ENCODE measurements at places on chromosomes 6 and 20.

DNA sequence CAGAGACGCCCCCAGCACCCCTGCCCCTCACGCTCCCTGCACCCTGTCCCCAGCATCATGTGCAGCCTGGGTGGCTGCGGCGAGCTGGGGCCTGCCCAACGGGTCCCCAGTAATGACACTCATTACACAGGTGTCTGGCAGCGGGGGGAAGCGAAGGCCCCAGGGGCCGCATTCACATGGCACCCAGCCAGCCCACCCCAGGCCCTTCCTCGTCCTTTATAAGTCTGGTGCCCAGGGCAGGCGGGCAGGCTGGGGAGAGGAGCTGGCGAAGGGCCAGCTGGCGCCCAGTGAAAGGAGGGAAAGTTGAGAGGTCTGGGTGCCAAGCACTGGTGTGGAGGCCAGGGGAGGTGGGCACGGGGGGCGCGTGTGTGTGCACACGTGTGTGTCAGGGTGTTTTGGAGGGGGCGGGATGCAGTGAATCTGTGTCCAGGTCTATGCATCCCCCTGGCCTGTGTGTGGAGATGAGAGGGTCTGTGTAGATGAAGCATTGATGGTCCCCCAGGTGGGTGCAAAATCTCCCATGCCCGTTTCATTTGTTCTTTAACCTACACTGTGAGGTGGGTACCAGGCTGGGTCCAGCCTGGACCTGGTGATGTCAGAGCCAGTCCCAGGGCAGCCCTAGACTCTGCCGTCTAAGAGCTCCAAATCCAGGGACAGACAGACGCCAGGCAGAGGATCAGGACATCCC lies 105.3 kb downstream of the CEBPB start:
- no peak for DNase-seq

DNA sequence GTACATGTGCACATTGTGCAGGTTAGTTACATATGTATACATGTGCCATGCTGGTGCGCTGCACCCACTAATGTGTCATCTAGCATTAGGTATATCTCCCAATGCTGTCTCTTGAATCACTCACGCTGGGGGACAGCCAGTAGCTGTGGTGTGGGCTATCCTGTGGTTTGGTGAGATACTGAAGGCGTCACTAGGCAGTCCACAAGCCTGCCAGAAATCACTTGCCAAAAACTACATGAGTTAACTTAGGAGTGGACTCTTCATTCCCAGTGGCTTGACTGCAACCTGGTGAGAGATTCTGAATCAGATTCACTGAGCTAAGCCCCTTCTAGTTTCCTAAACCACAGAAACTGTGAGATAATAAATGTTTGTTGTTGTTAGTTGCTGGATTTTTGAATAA lies 191.3 kb downstream of the TSHZ2 start:
- DNase-seq: no peak

DNA sequence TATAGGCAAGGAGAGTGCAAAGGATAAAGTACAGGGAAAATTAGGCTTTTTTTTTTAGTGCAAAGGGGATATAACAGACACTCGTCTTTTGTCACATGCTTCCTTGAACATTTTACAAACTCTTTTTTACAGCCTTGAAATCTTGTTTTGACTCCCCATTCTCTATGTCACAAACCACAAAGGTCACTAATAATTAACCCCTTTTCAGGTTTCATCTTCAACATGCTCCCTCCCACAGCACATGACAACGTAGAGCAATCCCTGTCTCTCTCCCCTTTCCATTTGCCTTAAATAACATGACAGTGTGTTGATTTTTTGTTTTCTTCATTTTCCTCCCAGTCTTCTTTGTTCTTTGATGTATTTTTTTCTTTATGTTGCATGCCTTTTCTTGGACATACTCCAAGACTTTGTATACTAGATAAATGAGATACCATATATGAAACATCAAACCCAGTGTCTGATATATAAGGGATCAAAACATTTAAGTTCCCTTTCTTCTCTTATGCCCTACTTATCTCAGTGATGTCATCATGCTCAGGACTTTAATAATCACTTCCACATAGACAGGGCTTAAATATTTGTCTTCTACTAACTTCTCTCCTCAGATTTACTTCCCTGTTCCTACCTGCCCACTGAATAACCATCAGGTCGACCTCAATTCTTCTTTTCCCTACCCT lies 378.7 kb upstream of the HSF2 start:
- DNase-seq: peak; percentile 13

DNA sequence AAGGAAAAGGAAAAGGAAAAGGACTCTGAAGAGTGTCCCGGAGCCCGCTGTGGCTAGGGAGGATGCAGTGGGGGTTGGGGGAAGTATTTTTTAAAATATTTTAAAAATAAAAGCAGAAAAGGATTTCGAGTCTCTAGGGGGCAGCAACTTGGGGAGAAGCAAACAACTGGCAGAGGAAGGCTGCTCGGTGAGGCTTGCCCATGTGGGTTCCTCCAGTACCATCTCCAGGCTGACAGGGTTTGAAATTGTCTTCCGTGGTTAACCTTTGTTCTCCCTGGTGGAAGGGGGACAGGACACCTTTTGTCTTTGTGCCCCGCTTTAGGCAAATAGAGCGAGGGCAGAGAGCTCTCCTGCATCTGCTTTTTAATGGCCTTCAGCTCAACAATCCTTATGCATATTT lies 60.4 kb upstream of the SNX9 start:
- DNase-seq: no peak

- DNase-seq: peak; percentile 37
Measured at GRCh38 chr6:28940294-28940857, 16.6 kb upstream of the TRIM27 start.

- DNase-seq: no peak
Measured at GRCh38 chr20:63138855-63139341, 77.0 kb downstream of the YTHDF1 start.

GRCh38 chr6:35906499-35906846 lies 14.4 kb downstream of the SRPK1 start:
- no peak for DNase-seq

DNA sequence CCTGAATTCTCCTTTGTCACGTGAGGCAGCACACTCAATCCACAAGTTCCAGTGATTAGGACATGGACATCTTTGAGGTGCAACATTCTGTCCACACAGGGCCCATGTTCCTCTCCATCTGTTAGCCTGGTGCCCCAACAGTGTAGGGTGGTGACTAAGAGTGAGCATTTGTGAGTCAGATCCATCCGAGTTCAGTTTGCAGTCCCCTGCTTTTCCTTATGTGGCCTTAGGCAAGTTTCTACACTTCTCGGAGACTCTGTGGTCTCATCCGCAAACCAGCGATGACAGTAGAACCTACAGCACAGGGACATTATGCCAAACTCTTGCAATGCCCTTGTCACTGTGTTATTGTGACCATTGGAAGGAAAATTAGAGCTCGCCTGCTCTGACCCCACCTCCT lies 178.7 kb upstream of the CDH4 start:
- DNase-seq: no peak

DNA sequence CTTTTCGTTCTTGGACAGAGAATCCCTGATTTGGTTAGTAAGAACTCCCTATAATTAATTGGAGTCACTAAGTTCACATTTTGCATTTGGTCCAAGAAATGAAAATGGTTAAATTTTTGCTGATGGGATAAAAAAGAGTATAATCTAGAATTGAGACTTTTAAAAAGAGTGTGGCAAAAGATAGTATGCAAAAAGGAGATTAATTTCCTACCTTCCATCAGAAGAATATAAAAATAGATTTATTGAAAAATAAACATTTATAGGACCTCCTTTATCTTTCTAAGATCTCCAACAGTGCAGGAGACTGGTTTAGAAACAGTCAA lies 105.5 kb upstream of the EEF1E1 start:
- no peak for DNase-seq

- DNase-seq: no peak
Measured at GRCh38 chr6:68826501-68826900, 191.4 kb downstream of the ADGRB3 start.

GRCh38 chr20:47995661-47996060 lies 210.4 kb upstream of the SULF2 start:
- no peak for DNase-seq

DNA sequence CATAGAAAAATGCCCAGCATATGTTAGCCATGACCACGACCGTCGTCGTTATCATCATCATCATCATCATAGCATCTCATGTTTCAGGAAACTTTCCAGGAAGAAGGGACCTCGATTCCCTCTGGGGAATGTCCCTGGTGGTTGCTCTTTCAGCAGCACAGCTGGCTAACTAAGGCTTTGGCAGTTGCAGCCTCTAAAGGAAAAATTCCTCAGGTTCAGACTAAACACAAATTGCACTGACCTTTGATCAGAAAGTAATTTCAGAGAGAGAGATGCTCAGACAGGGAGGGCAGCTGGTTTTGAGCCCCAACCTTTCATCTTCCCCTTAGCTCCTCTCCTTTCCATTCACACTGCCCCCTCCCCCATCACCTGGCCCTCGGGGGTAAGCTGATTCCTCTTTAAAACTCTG lies 5.6 kb upstream of the CFB start:
- no peak for DNase-seq

- DNase-seq: no peak
Measured at GRCh38 chr6:11744753-11745152, 33.9 kb downstream of the ADTRP start.

- no peak for DNase-seq
Measured at GRCh38 chr6:72857791-72858585, 236.1 kb downstream of the KCNQ5 start.

GRCh38 chr6:73743556-73743955 lies 47.6 kb downstream of the CD109 start:
- DNase-seq: no peak

GRCh38 chr6:38174806-38175495 lies 355.4 kb downstream of the ZFAND3 start:
- DNase-seq: no peak

DNA sequence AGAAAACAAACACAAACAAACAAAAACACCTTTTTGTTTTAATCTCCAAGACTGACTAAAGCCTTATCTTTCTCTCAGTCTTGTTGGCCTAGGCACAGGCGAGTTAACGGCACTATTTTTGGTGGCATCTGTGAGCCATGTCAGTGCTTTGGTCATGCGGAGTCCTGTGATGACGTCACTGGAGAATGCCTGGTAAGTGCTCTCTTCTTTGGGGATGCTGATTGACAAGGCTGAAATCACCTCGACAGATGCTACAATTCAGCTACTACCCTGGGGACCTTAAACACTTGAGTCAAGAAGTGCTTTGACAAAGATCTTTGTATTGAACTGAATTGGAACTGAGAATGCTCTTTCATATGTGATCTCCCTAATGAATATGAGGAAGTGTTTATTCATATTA lies 384.1 kb downstream of the LAMA2 start:
- DNase-seq: no peak

DNA sequence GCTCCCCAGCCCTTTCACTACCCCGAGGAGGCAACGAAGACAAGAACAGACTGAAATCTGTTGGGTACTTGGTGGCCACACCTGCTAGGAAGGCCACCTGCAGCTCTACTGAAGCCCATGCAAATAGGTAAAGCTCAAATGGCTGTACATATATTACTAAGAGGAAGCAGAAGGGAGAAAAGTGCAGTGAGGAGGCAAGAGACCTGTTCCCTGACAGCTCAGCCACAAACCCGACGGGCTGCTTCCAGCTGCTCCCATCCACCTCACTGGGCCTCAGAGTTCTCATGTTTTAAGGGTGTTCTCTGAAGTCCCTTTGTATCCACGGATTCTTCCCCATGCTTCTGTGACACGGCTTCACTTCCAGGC lies 24.6 kb downstream of the TRAM2 start:
- no peak for DNase-seq

DNA sequence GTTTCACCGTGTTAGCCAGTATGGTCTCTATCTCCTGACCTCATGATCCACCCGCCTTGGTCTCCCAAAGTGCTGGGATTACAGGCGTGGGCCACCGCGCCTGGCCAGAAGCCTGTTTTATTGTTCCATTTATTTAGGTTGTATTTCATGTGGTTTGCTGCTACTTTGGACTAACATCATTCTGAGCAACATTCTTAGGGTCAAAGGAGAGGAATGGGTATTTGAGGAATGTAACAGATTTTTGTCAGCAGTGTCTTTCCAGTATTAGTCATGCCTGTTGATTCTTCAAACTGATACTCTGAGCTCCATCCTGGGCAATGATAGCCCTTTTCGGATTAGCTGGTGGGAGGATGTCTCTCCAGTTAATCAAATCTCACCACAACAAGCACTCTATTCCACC lies 213.0 kb upstream of the CITED2 start:
- no peak for DNase-seq

- peak; percentile 59 for DNase-seq
Measured at GRCh38 chr20:62030834-62031434, 34.7 kb downstream of the TAF4 start.

GRCh38 chr20:50844430-50845100 lies 49.7 kb downstream of the BCAS4 start:
- peak; percentile 83 for DNase-seq

DNA sequence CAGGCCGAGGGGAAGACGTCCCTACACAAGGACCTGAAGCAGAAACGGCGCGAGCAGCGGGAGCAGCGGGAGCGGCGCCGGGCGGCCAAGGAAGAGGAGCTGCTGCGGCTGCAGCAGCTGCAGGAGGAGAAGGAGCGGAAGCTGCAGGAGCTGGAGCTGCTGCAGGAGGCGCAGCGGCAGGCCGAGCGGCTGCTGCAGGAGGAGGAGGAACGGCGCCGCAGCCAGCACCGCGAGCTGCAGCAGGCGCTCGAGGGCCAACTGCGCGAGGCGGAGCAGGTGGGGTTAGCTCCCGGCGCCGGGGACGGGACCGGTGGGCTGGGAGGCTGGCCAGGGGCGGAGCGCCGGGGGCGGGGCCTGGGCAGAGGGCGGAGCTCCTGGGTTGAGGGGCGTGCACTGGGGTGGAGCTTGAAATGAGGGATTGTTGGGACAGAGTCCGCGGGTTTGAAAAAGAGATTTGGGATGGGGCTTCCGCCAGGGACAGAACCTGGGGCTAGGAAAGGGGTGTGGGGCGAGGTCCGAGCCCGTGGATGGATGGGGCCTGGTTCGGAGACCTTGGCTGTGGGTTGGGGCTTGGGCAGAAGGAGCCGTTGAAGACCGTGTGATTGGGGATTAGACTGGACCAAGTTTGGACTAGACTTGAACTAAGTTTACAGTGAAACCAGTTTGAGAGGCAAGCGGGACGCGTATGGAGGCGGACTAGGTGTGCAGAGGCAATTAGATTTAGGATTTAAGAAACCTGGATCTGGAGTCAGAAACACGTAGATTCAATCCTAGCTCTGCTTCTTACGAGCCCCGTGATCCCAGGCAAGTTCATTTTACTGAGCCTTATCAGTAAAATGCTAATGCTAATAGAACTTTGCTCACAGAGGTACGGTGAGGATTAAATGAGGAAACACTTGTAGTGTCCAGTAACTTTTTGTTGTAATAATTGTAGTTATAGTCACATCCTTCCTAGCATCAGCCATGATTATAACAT lies 20.9 kb downstream of the DEF6 start:
- DNase-seq: no peak

DNA sequence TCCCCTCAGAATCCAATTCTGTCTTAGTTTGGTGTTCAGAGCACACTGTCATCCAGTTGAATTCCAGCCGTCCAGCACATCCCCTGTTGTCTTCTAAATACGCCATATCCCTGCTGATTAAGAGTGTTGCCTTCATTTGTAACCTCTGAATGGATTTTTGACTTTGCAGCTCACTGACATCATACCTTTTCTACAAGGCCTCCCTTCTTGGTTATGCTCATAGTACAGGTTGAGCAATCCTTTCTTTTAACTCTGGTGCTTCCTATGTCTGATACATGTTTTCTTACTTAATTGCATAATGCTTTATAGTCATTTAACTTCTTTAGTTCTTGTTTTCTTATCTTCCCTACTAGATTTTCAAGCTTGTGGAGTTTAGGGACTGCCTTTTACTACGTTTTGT lies 36.4 kb downstream of the XRN2 start:
- DNase-seq: no peak

- no peak for DNase-seq
Measured at GRCh38 chr6:85756982-85757381, 114.3 kb upstream of the SYNCRIP start.

GRCh38 chr6:147750413-147750812 lies 241.9 kb downstream of the SAMD5 start:
- no peak for DNase-seq

Measured in GM12878 (cell line).